Calu3 (cell line): ENCODE measurements at places on chromosomes 12 and 14. TPM values are rescaled to one million over a fixed set of nuclear protein-coding genes. Genes with fewer than 3 reads are reported as not detected.

DNA sequence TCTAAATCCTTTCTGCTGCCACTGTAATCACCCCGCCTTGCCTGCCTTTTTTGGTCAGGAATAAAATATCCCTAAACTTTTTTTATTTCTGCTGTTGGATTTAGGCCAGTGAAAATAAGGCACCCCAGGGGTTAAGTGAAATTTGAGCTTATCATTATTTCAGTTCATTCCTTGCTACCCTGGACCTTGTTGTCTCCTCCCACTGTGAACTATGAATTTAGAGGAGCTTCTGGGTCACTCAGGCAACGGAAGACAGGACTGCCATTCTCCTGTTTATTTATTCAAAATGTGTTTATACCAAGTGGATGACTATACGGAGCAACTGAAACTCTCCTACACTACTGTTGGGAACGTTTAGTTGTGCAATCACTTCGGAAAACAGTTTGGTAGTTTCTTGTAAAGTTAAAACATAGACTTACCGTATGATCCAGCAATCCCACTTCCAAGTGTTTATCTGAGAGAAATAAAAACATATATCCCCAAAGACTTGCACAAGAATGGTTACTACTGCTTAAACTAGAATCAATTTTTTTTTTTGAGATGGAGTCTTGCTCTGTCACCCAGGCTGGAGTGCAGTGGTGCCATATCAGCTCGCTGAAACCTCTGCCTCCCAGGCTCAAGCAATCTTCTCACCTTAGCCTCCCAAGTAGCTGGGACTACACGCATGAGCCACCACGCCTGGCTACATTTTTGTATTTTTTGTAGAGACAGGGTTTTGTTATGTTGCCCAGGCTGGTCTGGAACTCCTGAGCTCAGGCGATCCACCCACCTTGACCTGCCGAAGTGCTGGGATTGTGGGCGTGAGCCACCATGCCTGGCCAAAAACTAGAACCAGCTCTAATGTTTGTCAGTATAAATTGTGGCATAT, 2.3 kb upstream of the TRAFD1 start:
- H3K4me1 ChIP-seq = peaks cover 29% of the 10 kb centered on the region
- H3K27me3 ChIP-seq = no peaks in the 10 kb centered on the region
- H3K4me3 ChIP-seq = no peak overlapping the region
- peaks cover 24% of the 10 kb centered on the region for H3K36me3 ChIP-seq
- no peak overlapping the region for H3K27ac ChIP-seq
- DNase-seq = no peak

The DLGAP5 gene
- total RNA-seq = 48.7 and 54.3 TPM in 2 replicates

- no peaks in the 10 kb centered on the region for H3K27me3 ChIP-seq
- H3K4me3 ChIP-seq = no peak overlapping the region
- no peak for DNase-seq
- no peak overlapping the region for H3K27ac ChIP-seq
- no peaks in the 10 kb centered on the region for H3K36me3 ChIP-seq
These were observed 30.6 kb upstream of the TMX1 start for GRCh38 chr14:51209457-51209856.

DNA sequence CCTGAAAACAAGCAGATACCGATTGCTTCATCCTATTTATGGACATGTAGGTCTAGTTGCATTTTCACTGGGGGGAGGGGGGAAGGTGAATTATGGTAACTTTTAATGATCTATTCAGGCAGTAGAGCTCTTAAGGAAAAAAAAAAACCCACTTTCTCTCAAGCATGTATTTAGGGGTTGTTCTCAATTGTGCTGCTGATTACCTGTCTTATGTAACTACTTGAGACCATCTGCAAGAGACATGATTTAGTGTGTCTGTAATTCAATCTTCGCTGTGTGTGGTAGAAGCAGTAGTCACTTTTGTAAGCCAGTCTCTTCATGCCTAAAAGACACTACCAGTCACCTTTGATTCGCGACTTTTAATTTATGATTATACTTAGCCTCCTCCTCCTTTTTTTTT, 8.9 kb downstream of the CALM1 start:
- peaks cover 49% of the 10 kb centered on the region for H3K36me3 ChIP-seq
- H3K4me1 ChIP-seq = peaks cover 8% of the 10 kb centered on the region
- no peak for DNase-seq

- H3K27me3 ChIP-seq = peaks cover 42% of the 10 kb centered on the region
- no peaks in the 10 kb centered on the region for H3K4me1 ChIP-seq
- no peak overlapping the region for H3K27ac ChIP-seq
- H3K36me3 ChIP-seq = no peaks in the 10 kb centered on the region
- no peak overlapping the region for H3K4me3 ChIP-seq
These were observed 240.4 kb downstream of the RGS6 start for GRCh38 chr14:72172597-72172996.
